ENCODE measurements at places on chromosomes 3 and 15.

GRCh38 chr3:20141316-20141715, 44.7 kb downstream of the SGO1 start:
- no peak for DNase-seq

DNA sequence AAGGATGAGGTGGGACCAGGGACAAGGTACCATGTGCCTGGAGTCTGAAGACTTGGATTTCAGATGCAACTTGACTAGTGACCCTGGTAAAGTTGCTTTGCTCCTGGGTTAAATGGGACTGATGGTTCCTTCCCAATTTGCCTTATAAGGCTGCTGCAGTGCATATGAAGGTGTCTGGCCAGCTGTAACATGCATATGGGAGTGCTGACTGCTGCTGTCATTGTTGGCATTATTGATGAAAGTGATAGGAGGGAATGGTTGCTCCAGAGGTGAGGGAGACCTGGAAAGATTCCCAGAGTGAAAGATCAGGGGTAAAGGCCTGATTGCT, 20.5 kb downstream of the CYP8B1 start:
- no peak for DNase-seq

- DNase-seq = no peak
These were observed 88.5 kb downstream of the XXYLT1 start for GRCh38 chr3:195182470-195182795.

DNA sequence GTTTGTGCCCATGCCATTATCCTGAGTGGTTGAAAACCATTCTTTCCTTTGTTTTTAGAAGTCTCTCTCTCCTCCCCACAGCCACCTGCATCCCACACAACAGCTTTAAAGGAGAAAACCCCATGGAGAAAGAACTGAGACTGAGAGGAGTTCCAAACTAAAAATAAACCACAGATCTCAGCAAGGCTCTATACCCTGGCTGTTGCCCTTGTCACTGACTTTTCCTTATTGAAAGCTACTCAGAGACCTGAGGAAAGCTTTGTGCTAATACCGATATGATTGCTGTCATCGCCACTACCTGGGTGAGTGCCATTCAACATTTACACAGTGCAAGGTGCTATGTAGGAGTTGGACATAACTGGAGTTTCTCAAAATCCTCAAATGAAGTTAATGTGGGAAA, 55.5 kb upstream of the RASGRP1 start:
- DNase-seq = no peak

DNA sequence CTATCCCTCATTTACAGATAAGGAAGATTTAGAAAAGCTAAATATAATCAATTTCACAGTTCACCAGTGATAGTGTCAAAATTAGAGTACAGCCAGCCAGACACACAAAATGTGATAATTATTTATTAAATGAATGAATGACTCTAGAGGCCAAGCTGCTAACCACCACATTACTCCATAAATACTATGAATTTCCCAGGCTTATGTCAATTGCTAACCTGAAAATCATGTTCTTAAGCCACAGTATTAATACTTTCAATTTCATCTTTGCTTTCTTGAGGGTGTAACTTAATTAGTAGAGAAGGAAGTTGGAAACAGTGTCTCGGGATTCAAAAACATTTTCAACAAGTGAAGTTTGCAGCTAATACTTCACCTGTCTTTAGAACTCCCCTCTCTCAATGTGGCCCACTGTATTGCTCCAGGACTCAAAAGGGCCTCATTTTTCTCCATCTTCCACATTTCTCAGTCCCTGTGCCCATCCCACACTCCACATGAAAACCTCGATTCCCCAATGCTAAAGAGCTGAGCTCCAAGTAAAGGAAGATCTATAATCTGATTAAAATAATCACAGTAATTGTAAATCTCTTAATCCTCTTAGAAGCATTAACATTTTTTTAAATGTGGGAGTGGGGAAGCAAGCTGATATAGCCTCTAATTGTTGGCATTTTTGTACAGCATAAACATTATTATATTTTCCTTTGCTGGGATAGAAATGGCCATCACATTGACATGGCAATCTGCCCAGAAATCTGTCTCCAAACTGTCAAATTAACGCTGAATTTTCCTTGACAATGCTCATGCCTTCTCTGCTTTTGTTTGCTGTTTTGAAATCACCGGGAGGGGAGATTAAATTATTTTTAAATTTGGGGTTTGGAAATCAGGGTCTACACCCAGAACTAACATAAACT, 765.1 kb downstream of the ROBO1 start:
- no peak for DNase-seq

GRCh38 chr3:15299036-15299435, 33.4 kb downstream of the SH3BP5 start:
- DNase-seq = no peak

DNA sequence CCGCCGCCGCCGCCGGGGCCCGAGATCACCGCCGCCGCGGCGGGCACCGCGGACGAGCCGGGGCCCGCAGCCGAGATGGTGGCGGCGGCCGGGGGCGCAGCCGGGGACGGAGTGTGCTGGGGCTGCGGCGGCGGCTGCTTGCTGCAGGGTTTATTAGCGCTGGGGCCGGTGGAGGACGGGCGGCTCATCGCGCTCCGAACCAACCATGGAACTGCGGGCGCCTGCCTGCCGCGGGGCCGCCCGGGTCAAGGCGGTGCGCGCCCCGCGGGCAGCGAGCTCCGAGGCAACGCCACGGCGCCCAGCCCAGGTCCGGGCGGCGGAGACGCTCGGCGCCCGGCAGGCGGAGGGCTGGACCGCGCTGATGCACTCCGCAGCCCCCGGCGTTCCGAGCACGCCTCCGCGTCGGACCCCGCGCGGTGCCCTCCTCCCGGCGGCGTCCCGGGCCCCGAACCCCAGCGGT, 277 bp downstream of the SIAH2 start:
- DNase-seq = no peak

DNA sequence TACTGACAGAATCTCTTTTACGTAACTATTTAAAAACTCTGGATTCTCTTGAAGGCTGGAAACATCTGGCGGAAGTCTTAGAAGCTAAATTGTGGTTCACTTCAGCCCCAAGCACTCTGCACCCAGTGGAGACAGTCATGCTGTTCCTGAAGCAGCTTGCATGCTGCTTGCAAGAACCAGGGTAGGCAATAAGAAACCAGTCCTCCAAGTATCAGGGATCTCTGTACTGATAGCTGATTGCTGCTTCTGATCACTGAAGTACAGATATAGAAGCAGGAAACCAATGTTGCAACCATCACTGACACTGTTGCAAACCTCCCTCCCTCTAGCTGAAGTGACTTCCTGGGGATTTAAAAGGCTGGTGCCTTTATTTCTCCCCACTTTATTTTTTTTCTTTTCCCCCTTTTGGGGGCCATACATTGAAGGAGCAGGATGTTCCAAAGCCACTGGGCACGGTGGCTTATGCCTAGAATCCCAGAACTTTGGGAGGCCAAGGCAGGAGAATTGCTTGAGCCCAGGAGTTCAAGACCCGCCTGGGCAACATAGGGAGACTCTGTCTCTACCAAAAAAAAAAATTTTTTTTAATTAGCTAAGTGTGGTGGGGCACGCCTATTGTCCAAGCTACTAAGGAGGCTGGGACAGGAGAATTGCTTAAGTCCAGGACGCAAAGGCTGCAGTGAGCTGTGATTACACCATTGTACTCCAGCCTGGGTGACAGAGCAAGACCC, 15.3 kb downstream of the SPCS1 start:
- no peak for DNase-seq

DNA sequence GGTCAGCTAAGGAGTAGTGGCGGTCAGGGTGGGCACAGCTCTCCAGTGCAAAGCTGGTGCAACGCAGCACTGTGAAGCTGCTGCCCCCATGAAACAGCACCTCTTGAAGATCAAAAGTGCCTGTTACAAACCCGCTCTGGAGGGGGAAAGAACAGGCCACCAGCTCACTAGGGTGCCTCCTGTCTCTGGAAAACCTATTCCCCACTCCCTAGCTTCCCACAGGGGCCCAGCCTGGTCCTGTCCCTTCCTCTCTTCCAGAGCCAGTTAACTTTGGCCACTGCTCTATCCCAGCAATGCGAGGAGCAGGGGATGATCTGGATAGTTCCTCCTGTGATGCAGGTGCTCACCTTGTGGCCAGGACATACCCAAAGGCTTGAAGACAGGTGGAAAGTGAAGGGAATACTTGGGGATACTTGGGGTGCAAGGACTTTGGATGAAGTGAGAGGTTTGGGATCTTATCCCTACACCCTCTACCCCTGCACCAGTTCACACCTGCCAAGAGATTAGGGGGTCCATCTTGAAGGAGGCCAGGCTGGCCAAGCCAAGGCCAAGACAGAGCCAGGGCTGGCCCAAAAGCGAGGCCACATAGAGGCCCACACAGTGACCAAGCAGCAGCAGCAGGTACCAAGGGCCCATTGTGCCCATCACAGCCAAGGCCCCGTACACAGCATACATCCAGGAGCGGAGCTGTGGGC, 4.2 kb downstream of the HHATL start:
- DNase-seq = no peak

- DNase-seq = no peak
These were observed 16.3 kb upstream of the TRAT1 start for GRCh38 chr3:108806316-108806715.

DNA sequence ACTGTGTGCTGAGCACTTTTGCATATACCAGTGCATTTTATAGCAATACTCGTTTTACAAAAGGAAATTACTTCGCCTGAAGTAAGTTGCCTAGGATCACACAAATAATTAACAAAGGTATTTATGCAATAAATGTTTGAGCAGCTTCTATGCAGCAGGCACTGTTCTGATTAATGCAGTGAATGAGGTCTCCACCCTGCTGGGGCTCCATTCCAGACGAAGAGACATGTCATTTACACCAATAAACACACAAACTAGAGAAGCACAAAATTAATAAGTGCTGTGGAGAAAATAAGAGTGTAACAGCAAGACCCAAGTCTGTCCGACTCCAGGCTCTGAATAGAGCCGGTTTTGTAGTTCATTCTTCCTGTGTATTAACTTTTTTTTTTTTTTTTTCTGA, 17.5 kb downstream of the NOX5 start:
- DNase-seq = no peak

DNA sequence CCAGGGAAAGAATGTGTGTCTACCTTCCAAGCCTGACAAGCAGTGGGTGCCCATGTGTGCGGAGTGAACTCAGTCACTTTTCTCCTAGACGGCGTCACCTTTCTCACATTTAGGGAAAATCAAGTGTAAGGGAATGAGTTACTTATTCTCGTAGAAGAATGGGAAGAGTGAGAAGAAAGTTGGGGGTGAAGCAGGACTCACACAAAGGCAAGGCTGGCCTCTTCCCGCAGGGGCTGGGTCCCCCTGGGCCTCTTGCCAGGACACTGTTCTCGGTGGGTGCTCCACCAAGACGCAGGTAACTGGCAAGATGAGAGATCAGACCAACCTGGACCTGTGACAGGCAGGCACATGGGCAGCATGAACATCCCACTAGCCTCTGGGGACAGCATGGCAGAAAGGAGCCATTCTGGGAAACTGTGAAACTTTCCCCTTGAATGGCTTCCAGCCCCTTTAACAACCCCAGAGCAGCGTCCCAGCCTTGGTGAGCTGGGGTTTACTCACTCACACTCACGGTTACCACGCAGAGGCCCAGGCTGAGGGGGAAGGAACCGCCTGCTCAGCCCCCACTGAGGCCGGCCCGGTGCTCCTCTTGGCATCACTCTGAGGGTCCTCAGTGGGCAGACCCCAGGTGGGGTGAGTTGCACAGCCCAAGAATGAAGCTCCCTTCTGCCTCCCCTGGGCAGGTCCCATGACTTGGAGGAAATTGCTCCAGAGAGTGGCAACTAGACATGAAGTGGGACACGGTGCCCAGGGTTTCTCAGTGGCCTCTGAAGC, 15.0 kb upstream of the SRP14 start:
- DNase-seq = no peak

- no peak for DNase-seq
These were observed 4.2 kb upstream of the KATNBL1 start for GRCh38 chr15:34214135-34214534.

- DNase-seq = no peak
These were observed 117.1 kb upstream of the IQSEC1 start for GRCh38 chr3:13190378-13190765.

GRCh38 chr3:18591120-18591519, 166.0 kb upstream of the SATB1 start:
- no peak for DNase-seq

GRCh38 chr3:117074826-117075225, 365.2 kb downstream of the TUSC7 start:
- DNase-seq = no peak

DNA sequence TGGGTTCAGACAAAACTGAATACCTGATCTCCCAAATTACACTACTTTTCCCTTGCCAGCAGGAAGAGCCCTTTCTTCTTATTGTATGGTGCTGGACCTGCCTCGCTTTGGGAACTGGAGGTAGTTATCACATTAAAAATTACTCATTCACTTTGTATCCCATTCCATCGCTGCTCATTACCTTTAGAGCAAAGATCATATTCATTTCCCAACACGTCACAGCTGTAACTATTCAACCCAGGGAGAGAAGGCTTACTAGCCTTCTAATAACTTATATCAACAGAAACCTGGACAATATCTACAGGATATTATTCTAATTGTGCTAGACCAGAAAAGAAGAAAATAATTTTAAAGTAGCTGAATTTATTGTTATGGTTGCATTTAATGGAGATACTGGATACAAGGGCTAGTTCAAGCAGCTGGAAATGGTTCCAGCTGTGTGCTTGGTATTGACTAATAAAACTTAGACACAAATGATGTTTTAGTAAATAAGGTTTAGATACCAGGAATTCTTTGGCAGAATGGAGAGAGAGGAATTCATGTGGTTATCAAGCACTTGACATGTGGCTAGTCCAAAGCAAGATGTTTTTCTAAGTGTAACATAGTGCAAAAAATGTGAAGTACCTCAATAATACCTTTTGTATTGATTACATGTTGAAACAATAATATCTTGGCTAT, 656.3 kb downstream of the ROBO1 start:
- DNase-seq = no peak

- DNase-seq = no peak
These were observed 9.6 kb downstream of the MESP2 start for GRCh38 chr15:89785774-89786140.

- no peak for DNase-seq
These were observed 22.2 kb upstream of the B3GNT5 start for GRCh38 chr3:183230826-183231225.

DNA sequence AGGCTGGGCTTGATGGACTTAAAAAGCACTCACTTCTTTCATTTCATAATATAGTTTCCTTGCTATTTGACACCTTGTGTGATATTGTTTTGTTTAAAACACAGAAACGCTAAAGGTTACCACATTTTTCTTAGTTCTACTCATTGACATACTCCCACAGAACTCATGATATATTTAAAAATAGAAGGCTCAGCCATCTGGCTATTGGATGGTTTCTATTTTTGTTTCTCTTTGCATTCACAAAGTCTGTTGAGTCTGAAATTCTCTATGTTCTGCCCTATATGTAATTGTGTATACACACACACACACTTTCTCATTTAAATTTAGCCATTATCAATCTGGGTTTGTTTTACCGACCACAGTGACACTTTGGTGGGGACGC, 128.2 kb downstream of the SOX2 start:
- no peak for DNase-seq

DNA sequence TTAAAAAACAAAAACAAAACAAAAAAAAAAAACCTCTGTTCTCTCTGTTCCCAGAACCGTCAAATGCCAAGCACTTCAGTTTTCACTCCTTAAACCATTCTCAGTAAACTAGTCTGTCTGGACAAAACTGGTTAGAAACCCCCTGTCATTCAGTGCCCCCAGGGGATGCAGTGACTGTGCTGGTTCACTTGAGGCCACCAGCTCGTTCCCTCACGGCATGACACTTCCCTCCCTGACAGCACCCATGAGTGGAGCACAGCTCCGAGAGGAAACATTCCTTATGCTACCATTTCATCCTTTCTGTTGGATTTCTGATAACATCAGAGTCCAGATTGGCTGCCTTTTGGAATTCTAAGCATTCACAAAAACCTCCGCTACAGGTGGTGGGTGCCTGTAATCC, 244.0 kb upstream of the TPM1 start:
- no peak for DNase-seq

GRCh38 chr3:125054449-125055329, 1.1 kb downstream of the HEG1 start:
- DNase-seq = peak; percentile 53

Measured in RPMI8226 (cell line).